Effector memory CD4-positive, alpha-beta T cell (primary cell): ENCODE measurements at places on chromosomes 2 and 18.

- DNase-seq, result no peak
These were observed 5.4 kb upstream of the RNF181 start for GRCh38 chr2:85589982-85590791.

GRCh38 chr2:165452327-165452726 is 17.2 kb upstream of the CSRNP3 start:
- no peak for DNase-seq

- DNase-seq, result no peak
These were observed 65.1 kb upstream of the DAPL1 start for GRCh38 chr2:158729873-158730620.

DNA sequence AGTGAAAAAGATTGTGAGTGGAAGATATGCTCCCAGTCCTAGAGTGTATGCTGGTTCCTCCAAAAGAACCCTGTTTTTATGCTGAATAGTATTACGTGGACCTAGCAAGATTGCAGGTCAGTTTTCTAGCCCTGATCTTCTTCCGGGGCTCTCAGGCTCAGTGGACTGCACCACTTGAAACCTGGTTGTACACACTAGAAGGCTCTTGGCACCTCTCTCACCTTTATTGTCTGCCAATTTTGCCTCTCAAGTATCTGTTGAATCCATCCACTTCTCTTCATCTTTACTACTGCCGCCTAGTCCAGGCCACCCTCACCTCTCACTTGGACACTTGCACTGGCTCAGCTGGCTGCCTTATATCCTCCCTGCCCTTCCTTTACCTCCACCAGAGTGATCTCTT is 16.8 kb downstream of the TTC39C start:
- no peak for DNase-seq

GRCh38 chr2:38260972-38261371 is 116.1 kb downstream of the ATL2 start:
- DNase-seq, result no peak

- no peak for DNase-seq
These were observed 313.3 kb downstream of the AGAP1 start for GRCh38 chr2:235806986-235807750.

DNA sequence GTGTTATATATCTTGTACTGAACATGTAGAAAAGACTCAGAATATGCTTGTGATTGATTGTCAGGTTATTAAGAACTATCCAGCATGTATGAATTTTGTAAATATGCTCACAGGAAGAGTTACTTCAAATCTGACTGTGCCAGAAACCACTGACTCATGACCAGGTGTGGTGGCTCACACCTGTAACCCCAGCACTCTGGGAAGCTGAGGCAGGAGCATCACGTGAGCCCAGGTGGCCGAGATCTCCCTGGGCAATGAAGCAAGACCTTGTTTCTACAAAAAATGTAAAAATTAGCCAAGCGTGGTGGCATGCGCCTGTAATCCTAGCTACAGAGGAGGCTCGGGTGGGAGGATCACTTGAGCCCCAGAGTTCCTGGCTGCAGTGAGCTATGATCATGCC is 126.6 kb downstream of the COMMD1 start:
- no peak for DNase-seq

- DNase-seq, result no peak
These were observed 237.1 kb downstream of the GPD2 start for GRCh38 chr2:156673333-156673615.

DNA sequence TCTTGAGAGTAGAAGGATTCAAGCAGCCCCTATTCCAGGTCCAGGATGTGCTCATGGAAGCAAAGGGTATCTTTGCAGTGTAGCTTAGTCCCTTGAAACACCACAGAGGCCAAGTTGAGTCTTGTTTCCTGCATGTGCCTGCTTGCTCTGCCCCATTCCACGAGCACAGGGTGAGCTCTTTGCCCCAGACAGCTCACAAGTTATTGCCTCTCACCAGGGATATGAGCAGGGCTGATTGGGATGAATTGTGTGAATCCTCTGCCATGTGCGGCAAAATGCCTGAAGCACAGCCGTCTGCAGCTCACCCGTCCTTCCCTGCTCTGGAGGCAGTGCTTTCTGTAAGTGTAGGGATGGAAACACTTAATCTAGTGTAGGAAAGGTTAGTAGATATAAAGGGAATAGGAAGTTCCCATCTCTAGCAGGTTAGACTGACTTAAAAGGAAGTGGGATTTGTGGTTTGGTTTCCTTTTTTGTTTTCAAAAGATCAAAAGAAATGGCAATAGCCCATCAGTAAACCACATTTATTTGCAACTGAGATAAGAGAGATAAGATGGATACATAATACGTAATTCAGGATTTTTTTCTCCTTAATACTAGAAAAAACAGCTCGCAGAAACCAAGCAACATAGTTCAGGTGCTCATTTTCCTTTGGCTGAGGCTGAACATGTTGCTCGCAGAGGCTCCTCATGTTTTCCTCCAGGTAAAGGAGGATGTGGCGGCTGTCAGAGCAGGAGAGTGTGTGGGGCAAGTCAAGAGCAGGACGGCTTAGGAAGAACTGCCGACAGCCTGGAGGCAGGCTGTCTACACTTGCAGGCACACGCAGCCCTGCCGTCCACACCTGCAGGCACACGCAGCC is 41.4 kb downstream of the TMEM182 start:
- no peak for DNase-seq

GRCh38 chr2:8103085-8103708 is 578.7 kb upstream of the ID2 start:
- DNase-seq, result no peak
